ENCODE measurements at places on chromosomes 13 and 19.

- no peak for DNase-seq
Observed at GRCh38 chr19:15235781-15236180, 3.5 kb upstream of the EPHX3 start.

- no peak for DNase-seq
Observed at GRCh38 chr13:38202740-38203139, 146.9 kb upstream of the UFM1 start.

GRCh38 chr13:79593121-79593520 lies 112.2 kb downstream of the NDFIP2 start:
- no peak for DNase-seq

DNA sequence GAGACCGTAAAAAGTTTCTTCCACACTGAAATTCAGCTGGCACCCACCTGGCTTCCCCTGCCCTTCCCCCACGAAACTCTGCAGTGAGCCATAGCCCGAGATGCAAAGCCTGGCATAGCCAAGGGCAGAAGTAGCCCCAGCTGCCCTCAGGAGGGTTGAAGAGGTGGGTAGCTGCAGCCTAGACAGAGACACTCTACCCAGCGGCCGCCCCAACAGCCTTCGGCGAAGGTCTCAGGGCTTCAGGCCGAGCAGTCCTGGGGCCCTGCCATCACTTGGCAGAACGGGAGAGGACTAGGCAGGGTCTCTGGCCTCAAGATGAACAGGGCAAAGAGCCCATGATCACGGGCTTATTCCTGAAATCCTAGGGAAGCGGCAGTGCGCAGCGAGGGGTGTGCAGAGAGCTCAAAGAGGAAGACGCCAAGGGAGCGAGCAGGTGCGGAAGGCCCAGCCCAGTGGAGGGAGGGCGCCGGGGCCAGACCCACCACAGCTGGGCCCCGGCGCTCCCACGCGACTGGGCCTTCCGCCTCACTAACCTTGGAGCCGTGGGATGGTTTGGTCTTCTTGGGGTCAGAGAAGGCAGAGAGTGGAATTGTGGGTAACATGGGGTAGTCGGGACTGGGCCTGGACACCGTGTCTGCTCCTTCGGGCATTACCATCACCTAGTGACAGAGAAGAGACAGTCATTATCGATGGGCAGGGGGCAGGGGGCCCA lies 53.2 kb downstream of the MLLT1 start:
- DNase-seq, result no peak

DNA sequence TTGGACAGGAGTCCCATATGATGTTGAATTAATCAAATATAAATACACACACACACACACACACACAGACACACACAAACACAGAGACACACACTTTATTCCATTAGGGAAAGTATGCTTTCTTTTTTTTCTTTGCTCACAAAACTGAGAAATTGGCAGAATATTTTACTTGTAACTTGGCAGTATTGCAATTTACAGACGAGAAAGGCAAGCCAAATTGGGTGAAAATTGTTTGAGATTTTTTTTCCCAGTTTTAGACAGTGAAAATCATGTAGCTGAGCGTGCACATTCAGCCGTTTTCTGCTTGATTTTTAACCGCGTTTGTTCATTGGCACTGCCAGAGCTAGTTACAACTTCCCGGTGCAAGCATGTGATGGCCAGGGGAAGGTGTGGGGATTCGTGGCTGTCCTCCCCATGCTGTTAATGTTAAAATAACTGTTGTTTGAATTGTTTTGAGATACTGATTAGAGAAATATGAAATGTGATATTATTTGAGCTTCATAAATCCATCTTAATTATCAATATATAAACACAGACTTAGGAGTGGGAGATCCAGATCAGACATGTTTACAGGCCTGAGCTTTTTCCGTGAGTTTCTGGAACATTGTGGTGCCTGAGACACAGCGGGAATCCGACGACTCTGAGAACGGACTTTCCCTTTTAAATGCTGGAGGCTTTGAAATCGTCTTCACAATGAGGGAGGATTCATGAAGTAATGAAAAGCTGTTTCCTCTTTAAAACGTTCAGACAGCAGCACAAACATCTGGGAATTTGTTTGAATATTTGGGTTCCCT lies 125.5 kb downstream of the KCNRG start:
- DNase-seq, result no peak

- DNase-seq, result no peak
Observed at GRCh38 chr13:45932172-45932571, 80.6 kb upstream of the SIAH3 start.

GRCh38 chr13:33462109-33462508 lies 176.6 kb upstream of the STARD13 start:
- no peak for DNase-seq

- no peak for DNase-seq
Observed at GRCh38 chr19:11020982-11021759, 60.3 kb downstream of the SMARCA4 start.

- no peak for DNase-seq
Observed at GRCh38 chr13:43251961-43252360, 228.6 kb downstream of the DNAJC15 start.

- DNase-seq, result no peak
Observed at GRCh38 chr13:106723036-106723435, 155.1 kb upstream of the ARGLU1 start.

DNA sequence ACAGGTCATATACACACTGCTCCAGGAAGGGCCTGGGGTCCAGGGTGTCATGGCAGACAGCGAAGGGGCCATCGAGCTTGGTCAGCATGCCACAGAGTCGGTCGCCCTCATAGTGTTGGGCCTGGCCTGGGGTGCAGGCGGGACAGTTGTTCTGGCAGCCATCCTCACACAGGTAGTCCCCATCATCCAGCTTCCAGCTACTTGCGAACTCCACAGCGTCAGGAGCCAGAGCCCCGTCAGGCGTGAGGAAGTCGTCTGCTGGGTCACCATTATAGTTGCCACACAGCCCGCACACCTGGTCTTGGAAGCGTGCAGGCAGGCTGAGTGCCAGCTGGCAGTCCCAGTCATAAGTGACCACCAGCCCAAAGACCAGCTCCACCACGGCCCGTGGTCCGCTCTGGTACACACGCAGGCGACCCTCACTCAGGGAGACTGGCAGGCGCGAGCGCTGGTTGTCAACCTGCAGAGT lies 16.2 kb downstream of the FCGBP start:
- no peak for DNase-seq

GRCh38 chr19:5479958-5480357 lies 24.7 kb downstream of the ZNRF4 start:
- no peak for DNase-seq

- peak; percentile 16 for DNase-seq
Observed at GRCh38 chr19:50705422-50706019, 14.1 kb downstream of the SHANK1 start.

DNA sequence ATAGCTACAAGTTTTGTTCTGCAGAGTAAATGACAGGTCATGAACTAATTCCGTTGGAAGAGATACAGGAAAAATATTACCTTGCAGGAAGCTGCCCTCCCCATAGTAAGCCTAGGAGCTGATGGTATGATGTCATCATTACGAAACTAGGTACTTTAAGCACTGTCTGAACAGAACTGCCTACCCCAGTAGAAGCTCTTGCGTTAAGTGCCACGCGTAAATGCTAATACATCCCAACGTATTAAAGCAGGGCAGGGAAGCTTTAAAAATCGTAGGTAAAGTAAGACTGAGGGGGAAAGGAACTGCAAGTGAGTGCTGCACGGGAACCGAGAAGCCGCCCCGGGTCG lies 572 bp downstream of the UGGT2 start:
- no peak for DNase-seq

DNA sequence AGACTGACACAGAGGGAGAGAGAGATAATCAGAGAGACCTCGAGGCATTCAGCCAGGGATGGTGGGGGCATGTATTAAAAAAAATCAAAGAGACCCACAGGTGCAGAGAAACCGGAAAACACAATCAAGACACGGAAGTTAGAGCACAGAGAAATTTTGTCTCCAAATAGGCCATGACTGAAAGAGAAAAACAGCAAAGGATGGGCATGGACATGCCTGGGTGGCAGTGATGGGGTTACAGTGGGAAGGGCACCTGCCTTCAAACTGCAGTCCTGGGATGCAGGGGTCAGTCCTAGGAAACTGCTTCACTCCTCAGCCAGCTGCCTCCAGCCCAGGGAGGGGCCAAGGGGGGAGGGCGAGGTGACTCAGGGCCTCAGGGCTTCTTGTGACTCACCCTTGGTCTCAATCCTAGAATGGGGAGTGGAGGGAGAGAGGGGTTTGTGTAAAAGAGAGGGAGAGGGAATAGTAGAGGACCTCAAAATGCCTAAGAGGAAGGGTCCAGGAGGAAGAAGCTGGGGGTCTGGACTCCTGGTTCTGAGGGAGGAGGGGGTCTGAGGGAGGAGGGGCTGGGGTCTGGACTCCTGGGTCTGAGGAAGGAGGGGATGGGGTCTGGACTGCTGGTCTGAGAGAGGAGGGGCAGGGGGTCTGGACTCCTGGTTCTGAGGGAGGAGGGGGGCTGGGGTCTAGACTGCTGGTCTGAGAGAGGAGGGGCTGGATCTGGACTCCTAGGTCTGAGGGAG lies 3.6 kb upstream of the KCNN4 start:
- no peak for DNase-seq

DNA sequence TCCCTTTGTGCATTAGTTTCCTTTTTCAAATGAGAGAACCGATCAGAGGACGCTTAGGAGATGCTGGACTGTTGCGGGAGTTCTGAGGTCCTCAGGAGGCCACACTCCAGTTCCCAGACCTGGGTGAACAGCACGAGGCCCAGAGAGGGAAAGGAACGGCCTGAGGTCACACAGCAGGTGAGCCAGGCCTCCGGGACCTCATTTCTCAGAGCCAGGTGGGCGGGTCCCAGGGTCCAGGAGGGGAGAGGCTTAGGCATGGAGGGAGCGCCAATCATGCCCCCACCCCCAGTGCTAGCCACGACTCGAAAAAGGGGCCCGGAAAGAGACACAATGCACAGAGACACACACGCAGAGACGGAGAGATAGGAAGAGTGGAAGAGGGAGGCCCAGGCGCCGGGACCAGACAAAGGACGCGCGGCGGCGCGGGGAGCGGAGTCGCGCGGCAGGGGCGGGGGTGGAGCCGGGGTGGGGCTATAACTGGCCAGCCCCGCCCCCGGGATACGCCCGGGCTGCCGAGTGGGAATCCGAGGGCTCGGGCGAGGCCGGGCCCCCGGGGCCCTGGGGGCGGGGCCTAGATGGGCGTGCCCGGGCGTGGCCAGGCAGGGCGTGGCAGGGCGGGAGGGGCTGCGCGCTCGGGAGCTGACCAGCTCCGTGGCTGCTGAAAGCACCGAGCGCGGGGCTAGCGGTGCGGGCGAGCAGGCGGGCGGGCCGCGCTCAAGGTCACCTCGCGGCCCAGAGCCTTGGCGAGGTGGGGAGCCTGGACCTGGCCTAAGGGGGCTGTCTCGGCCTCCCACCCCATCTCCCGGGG lies 1.6 kb downstream of the ELAVL3 start:
- peak; percentile 59 for DNase-seq

DNA sequence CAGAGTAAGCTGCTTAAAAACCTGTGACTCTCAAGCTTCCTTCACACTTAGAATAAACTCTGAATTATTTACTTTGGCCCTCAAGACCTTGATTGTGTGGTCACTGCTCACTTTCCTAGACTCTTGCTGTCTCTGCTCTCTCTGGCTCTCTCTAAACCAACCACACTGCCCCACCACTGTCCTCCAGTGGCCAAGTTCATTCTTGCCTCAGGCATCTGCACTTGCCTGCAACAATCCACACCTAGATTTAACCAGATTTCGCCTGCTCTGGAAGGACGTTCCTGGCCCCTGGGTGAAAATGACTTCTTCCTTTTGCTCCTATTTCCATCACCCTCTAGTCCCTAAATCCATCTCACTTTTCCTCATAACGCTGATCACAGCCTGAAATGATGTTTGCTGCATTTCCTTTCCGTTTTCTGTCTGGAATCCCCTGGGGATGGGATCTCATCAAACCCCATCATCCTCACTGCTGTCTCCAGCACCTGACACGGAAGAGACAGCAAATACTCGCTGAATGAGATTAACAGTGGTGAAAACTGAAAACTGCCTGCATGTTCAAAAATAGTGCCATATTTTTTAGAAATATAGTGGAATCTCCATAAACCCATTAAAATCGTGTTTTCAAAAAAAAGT lies 232.6 kb downstream of the UQCRFS1 start:
- no peak for DNase-seq

DNA sequence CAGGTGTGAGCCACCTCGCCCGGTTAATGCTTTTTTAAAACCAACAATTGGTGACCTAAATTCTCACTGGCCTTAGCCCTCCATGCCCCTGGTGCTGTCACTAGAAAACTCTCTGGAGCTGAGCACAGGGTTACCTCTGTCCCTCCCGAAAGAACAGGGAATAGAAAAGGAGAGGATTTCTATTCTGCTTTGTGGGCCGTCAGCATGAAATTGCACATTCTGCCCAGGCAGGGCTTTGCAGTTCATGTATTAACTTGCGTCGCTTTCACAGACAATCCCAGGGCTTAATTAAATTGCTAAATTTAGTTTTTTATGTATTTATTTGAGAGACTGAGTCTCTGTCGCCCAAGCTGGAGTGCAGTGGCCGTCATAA lies 583 bp upstream of the ZNF480 start:
- no peak for DNase-seq

DNA sequence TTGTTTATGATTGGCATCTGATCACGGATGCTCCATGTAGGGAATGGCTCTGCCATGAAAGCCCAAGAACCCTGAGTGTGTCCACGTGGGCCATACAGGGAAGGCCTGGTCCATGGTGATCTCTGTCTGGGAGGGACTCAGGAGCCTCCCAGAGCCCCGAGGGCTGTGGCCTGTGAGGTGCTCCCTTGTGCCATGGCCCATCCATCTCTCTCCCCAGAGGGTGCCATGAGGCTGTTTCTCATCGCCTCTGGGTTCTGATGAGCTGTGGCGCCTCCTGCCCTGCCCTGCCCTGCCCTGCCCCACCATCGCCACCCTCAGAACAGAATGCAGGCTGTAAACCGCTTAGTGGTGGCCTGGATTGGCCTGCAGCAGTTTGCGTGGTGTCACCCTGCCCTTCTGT lies 83.1 kb downstream of the ATP11A start:
- DNase-seq, result no peak

Data from hippocampal formation (tissue), 2 donors.